Panc1 (cell line): ENCODE measurements at places on chromosomes 6 and 20. TPM values are rescaled to one million over a fixed set of nuclear protein-coding genes. Genes with fewer than 3 reads are reported as not detected.
A peak's percentile ranks its signal among the peaks of the same experiment; 100 is the strongest.

UBD gene
- 0.54 TPM for total RNA-seq

CENPW gene
- 62.1 TPM for total RNA-seq

NSFL1C gene
- total RNA-seq: 151 TPM

GRCh38 chr6:63213325-63213724, 2.1 kb downstream of the FKBP1C start:
- H3K4me1 ChIP-seq: no peaks in the 10 kb centered on the region
- no peak overlapping the region for H3K27ac ChIP-seq
- no peak overlapping the region for H3K4me3 ChIP-seq
- H3K27me3 ChIP-seq: no peaks in the 10 kb centered on the region
- DNase-seq: no peak

DNA sequence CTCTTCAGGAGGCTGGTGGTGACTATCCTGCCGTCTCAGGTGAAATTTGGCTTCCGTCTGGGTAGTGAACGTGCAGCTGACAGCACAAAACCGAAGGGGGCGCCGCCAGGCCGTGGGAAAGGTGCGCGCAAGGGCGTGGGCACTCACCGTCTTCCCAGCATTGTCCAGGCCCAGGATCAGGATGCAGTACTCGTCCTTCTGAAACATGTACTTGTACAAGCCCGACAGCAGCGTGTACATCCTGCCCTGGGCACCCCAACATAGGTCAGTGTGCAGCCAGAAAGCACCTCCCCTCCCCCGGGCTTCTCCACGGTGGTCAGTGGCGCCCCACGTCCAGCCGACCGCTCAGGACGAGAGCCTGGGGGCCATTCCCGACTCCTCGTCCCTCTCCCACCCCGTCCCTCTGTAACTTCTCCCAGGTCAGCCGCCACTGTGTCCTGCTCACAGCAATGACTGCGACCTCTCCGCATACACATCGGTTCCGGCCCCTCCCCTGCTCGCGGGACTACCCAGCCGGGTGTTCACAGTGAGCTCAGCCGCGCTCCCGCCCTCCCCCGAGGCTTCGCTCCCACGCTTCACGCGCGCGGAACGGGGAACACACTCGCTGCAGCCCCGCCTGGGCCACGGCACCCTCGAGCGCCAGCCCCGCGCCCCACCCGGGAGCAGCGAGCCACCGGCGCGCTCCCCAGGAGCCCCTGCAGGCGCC, 771 bp downstream of the ARFRP1 start:
- peaks cover 28% of the 10 kb centered on the region for H3K4me1 ChIP-seq
- H3K27me3 ChIP-seq: no peaks in the 10 kb centered on the region
- H3K36me3 ChIP-seq: peaks cover 12% of the 10 kb centered on the region; the same call in 1 of the 2 replicates
- DNase-seq: no peak
- peak overlapping the region; percentile 90 for H3K4me3 ChIP-seq

DNA sequence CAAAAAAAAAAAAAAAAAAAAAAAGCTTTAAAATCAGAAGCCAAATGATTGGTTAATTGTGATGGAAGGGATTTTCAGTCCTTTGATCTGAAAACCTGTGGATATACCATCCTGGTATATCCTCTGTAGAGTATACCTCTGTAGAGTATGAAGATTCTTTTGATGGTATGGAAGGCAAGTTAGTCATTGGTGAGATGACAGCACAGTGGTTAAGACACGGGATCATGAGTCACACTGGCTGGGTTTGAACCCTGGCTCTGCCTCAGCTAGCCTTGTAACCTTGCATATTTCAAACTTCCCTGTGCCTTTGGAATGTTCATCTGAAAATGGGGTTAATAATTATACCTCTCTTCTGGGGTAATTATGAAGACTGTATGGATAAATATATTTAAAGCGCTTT, 179.3 kb downstream of the CARMIL1 start:
- peak; percentile 22 for DNase-seq
- H3K27ac ChIP-seq: no peak overlapping the region
- no peaks in the 10 kb centered on the region for H3K36me3 ChIP-seq
- no peak overlapping the region for H3K4me3 ChIP-seq
- no peaks in the 10 kb centered on the region for H3K4me1 ChIP-seq

DNA sequence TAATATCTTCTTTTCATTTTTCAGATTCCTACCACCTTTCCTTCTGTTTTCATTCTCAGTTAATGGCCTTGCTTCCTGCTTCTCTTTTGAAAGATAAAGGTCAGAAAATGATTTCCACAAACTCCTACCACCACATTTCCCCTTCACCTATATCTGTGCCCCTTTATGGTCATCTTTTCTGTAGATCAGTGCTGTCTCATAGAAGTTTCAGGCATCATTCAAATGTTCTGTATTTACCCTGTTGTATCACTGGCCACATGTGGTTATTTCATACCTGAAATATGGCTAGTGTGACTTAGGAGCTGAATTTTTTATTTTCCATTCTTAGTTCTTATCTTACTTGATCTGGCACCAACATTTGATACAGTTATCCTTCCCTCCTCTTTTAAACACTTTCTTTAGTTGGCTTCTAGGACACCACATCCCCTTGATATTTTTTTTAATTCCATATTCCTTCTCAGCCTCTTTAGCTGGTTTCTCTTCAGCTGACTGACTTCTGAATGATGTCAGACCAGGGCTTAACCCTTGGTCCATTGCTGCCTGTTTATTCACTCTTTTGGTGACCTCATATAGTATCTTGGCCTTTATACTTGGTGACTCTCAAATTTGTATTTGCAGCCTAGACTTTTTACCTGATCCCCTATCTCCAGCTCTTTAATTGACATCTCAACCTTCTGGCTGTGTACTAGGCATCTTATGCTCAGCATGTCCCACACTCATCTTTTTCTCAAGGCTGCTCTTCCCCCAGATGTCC, 81.0 kb downstream of the ATRN start:
- peaks cover 4% of the 10 kb centered on the region for H3K36me3 ChIP-seq
- DNase-seq: no peak
- H3K4me3 ChIP-seq: no peak overlapping the region
- H3K4me1 ChIP-seq: no peaks in the 10 kb centered on the region

GRCh38 chr6:166281104-166281503, 27.1 kb downstream of the PRR18 start:
- no peaks in the 10 kb centered on the region for H3K4me1 ChIP-seq
- no peak overlapping the region for H3K27ac ChIP-seq
- no peak for DNase-seq
- no peaks in the 10 kb centered on the region for H3K36me3 ChIP-seq

DNA sequence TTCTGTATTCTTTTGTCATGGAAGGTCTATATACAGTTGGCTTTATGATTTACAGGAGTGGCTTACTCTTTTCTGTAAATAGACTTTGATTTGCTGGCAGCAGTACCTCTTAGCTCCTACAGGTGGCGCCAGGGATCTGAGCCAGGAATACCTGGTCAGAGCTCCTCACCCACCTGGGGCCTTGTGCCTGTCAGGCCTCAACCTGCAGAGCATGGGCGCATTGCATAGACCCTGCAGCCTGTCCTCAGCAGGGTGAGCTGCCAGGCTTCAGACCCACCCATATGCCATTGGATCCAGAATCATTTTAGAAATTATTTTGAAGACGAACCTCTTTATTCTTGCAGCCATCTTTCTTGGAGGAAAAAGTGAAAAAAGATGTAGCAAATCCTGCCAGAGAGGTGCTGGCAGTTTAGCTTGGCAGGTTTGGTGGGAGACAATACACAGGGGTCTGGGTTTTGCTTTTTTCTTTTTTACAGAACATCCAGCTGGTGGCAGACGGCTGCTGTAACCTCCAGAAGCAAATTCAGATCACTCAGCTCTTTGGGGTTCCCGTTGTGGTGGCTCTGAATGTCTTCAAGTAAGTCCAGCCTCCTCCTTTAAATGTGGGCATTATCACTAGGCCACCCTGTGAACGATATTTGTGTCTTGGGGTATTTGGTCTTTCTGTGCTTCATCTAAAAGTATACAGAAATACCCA, 149.1 kb downstream of the MTHFD1L start:
- no peaks in the 10 kb centered on the region for H3K27me3 ChIP-seq
- peak overlapping the region; percentile 79 for H3K27ac ChIP-seq
- peaks cover 20% of the 10 kb centered on the region for H3K4me1 ChIP-seq
- DNase-seq: peak; percentile 65

DNA sequence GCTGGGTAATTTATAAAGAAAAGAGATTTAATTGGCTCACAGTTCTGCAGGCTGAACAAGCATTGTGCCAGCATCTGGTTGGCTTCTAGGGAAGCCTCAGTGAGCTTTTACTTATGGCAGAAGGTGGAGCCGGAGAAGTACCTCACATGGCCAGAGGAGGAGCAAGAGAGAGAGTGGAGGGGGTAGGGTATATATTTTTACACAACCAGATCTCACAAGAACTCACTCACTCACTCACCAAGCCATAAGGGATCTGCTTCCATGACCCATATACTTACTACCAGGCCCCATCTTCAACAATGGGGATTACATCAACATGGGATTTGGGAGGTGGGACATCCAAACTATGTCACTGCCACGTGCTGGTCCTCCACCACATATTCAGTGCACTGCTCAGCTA, 152.6 kb upstream of the PRND start:
- no peak overlapping the region for H3K4me3 ChIP-seq
- peaks cover 4% of the 10 kb centered on the region; the same call in 1 of the 2 replicates for H3K4me1 ChIP-seq
- DNase-seq: no peak
- no peak overlapping the region for H3K27ac ChIP-seq
- H3K27me3 ChIP-seq: no peaks in the 10 kb centered on the region
- H3K36me3 ChIP-seq: no peaks in the 10 kb centered on the region

DNA sequence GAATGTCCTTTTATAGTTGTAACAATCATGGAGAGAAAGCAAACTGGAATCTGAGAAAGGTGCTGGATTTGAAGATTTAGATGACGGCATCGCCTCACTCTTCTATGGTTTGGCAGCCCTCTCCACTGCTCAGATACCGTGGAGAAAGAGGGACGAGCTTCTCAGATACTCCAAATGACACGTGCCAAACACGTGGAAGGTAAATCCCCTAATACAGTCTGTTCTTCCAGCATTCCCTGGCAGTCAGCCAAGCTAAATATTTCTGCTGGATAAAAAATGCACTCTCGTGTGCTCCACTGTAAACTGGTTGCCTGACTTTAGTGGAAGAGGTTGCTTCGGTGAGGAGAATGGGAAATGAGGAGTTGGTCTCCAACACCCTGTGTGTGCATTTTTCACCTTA, 16.7 kb upstream of the PRDM1 start:
- H3K27me3 ChIP-seq: no peaks in the 10 kb centered on the region
- H3K27ac ChIP-seq: no peak overlapping the region
- DNase-seq: no peak
- no peak overlapping the region for H3K4me3 ChIP-seq

DNA sequence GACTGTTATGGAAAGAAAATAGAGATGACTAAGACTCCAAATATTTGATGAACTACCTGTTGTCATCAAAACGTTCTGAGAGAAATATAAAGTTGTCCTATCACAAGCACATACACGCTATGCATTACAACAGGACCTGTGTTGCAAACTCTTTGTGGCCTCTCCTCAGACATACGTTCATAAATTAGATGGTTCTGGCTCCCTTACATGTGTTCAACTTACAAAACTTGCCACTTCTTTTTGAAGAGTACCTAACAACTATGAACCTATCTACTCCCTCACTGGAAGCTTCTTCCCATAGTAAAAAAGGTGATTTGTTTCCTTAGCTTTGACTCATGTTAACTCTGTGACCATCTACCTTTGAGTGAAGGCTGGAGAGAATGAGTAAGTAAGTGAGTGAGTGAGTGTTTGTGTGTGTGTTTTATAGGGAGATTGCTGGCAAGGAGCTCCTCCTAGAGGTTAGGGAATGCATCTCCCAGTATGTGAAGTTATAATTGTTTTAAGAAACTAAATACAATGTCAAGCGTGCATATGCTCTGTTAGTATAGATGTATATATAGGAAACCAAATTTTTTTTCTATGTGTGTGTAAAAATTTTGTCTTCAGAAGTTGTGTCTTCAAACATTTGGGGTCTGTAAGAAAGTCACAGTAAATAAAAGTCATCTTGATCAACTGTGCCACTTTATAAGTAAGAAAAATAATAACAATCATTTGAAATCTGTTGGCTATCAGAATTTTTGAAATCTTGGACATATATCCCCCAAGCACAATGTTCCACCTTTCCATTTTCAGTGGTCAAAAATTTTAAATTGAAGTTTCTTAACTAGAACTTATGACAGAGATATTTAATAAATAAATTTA, 1211.1 kb upstream of the GJE1 start:
- no peak overlapping the region for H3K4me3 ChIP-seq
- H3K27ac ChIP-seq: no peak overlapping the region
- no peaks in the 10 kb centered on the region for H3K27me3 ChIP-seq
- no peaks in the 10 kb centered on the region for H3K36me3 ChIP-seq
